Glutamatergic neuron (in vitro differentiated cells): ENCODE measurements at places on chromosomes 5 and 9. TPM values are rescaled to one million over a fixed set of nuclear protein-coding genes. Genes with fewer than 3 reads are reported as not detected.

KCTD16 gene
- 16.9 TPM for total RNA-seq

- H3K4me1 ChIP-seq = no peaks in the 10 kb centered on the region
- H3K27me3 ChIP-seq = no peaks in the 10 kb centered on the region
- no peak for DNase-seq
- H3K4me3 ChIP-seq = no peak overlapping the region
- no peaks in the 10 kb centered on the region for H3K36me3 ChIP-seq
Observed at GRCh38 chr5:167509076-167509475, 782.4 kb upstream of the WWC1 start.

GRCh38 chr9:13809401-13809800 lies 504.5 kb downstream of the NFIB start:
- H3K4me3 ChIP-seq = no peak overlapping the region
- no peaks in the 10 kb centered on the region for H3K27me3 ChIP-seq
- no peaks in the 10 kb centered on the region for H3K4me1 ChIP-seq

GRCh38 chr5:125293726-125294125 lies 547.3 kb upstream of the ZNF608 start:
- no peak overlapping the region for H3K4me3 ChIP-seq
- no peak for DNase-seq
- no peak overlapping the region for H3K27ac ChIP-seq
- H3K27me3 ChIP-seq = peaks cover 2% of the 10 kb centered on the region
- H3K36me3 ChIP-seq = no peaks in the 10 kb centered on the region

DNA sequence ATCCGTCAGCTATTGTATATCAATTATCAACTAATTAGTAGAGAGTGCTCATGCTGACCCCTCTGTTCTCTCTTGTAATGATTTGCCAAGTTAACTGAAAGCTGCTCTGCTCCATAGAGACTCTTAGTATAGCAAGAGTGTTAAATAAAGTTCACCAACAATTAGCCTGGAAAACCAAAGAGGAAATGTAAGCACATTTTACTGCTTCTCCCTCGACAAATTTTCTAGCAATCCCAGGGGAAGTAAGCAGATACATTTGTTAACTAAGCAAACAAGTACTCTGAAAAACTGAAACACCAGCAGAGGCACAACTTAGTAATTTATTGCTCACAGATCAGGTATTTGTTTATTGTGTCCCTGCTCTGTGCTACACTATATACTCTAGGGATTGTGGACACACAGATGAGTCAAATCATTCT lies 162.2 kb downstream of the GLIS3 start:
- H3K36me3 ChIP-seq = no peaks in the 10 kb centered on the region
- no peaks in the 10 kb centered on the region for H3K27me3 ChIP-seq
- no peaks in the 10 kb centered on the region for H3K4me1 ChIP-seq
- no peak overlapping the region for H3K27ac ChIP-seq
- DNase-seq = no peak

DNA sequence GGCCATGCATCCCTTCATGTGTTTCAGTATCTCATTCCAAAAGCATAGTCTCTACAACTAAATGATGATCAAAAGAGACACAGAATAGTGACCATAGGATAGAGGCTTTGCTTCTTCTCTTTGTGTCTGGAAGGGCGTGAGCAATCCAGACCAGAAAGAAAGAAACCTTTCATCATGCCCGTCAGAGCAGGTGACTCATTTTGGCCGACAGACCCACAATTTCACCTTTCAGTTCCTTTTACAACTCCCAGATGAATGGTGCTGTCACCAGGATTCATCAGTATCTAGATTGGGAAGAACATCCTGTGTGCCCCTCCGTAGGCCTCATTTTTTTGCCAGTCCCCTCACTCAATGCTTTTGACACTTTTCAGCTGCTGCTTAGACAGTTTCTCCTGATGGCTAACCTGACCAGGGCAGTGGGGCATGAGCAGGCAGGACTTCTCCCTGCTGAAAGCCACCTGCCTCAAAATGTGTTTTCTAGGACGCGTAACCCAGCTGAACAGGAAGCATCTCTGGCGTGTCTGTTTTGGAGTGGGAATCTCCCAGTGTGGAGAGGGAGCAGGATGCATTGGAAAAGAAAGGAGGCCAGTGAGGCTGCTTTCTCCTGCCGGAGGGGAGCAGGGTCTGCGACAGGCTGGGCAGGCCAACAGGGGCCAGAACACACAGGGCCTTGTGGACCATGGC lies 21.2 kb downstream of the ABLIM3 start:
- no peak for DNase-seq
- H3K4me3 ChIP-seq = no peak overlapping the region
- no peaks in the 10 kb centered on the region for H3K36me3 ChIP-seq
- no peak overlapping the region for H3K27ac ChIP-seq

GRCh38 chr5:113197456-113198200 lies 221.0 kb downstream of the DCP2 start:
- peaks cover 60% of the 10 kb centered on the region for H3K4me1 ChIP-seq
- H3K4me3 ChIP-seq = no peak overlapping the region
- no peak for DNase-seq
- no peak overlapping the region for H3K27ac ChIP-seq

DNA sequence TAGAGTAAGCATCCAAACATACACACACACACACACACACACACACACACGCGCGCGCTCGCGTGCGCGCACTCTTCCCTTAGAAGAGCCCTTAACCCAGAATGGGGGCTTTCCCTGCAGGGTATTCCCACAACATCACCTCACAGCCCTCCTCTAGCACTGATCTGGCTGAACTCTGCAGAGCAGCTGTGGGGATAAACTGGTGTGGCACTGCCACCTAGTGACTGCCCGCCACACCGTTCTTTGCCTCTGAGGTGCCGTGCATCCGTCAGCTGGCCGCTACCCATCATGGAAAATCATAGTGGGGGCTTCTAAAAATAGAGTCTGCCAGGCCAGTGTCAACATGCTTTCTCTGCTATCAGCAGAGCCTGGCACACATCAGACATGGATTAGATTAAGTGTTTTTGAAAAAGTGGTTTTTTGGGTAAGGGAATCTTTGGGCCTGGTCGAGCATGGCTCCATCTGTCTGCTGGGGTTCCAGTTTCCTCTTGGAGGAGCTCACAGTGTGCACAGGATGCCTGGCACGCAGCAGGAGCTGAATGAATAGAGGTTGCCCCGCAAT lies 88.1 kb downstream of the KCNN2 start:
- peak; percentile 83 for DNase-seq
- H3K27ac ChIP-seq = no peak overlapping the region

KIF4B gene
- total RNA-seq = not detected

DDX41 gene
- 125 TPM for total RNA-seq

AQP7 gene
- total RNA-seq = not detected

KLF9 gene
- 0.25 TPM for total RNA-seq

SPAAR gene
- total RNA-seq = not detected

DNA sequence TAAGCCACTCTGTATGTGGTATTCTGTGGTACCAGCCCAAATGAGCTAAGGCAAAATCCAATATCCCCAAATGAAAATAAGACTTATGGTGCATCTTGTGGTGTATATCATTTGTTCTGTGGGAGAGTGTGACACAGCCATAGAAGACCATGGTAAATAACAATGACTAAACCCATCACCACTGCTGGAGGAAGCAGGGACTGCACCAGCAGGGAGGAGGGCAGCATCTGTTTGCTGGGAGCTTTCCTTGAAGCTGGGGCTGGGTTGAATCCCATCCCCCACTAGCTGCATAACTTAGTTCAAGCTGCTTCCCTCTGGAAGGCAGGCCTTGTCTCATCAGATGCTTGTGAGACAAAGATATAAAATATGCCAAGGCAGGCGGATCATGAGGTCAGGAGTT lies 14.2 kb downstream of the GADD45G start:
- no peaks in the 10 kb centered on the region for H3K36me3 ChIP-seq
- peaks cover 11% of the 10 kb centered on the region for H3K27me3 ChIP-seq
- H3K27ac ChIP-seq = peak overlapping the region; percentile 73
- peak; percentile 51 for DNase-seq
- no peak overlapping the region for H3K4me3 ChIP-seq

- H3K4me3 ChIP-seq = peak overlapping the region; percentile 99
- no peaks in the 10 kb centered on the region for H3K36me3 ChIP-seq
- H3K27me3 ChIP-seq = peaks cover 12% of the 10 kb centered on the region
- peak overlapping the region; percentile 99 for H3K27ac ChIP-seq
- DNase-seq = peak; percentile 32
Observed at GRCh38 chr9:104927216-104927911, 591 bp downstream of the ABCA1 start.

ST8SIA4 gene
- 12.6 TPM for total RNA-seq

- no peak overlapping the region for H3K4me3 ChIP-seq
- no peak for DNase-seq
- no peaks in the 10 kb centered on the region for H3K27me3 ChIP-seq
Observed at GRCh38 chr5:128237546-128237945, 154.0 kb downstream of the SLC12A2 start.

TUBB4B gene
- 192 TPM for total RNA-seq

DNA sequence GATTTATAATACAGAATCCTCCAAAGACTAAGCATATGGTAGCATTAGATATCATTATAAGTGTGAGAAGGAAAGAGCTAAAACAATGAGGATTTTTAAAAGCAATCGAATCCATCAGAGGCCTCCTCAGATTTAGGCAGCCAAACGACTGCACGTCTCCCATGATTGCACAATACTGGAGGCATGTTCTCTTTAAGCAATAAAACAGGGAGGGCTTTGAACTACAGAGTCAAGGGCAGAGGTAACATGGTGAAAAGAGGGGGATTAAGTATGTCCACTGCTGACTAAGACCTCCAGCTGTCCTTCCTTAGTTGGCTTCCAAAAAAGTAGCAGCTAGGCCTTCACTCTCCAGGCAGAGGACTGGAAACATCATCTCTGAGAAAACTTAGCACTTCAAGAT lies 298.7 kb upstream of the RGMB start:
- H3K27me3 ChIP-seq = no peaks in the 10 kb centered on the region
- peaks cover 12% of the 10 kb centered on the region for H3K4me1 ChIP-seq
- H3K36me3 ChIP-seq = no peaks in the 10 kb centered on the region

PCDHGC3 gene
- 40.1 TPM for total RNA-seq

DNA sequence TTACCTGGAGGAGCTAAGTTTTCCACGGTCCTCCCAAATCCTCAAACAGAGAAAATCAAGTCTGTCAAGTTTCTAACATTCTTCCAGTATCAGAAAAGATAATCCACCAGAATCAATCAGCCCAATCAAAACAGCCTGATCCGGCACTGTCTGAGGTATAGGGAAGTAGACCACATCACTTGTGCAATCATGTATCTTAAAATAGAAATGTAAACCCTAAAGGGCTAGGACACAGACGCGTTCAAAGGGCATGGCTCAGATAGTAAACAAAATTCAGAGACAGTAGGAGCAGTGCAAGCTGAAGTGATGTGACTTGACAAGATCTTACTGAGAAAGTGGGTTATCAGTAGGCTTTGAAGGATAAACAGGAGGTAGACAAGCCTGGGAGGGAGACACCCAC lies 252.4 kb upstream of the DAPK1 start:
- no peak overlapping the region for H3K27ac ChIP-seq
- peaks cover 3% of the 10 kb centered on the region for H3K4me1 ChIP-seq
- no peak overlapping the region for H3K4me3 ChIP-seq
- H3K27me3 ChIP-seq = no peaks in the 10 kb centered on the region
- H3K36me3 ChIP-seq = no peaks in the 10 kb centered on the region

DNA sequence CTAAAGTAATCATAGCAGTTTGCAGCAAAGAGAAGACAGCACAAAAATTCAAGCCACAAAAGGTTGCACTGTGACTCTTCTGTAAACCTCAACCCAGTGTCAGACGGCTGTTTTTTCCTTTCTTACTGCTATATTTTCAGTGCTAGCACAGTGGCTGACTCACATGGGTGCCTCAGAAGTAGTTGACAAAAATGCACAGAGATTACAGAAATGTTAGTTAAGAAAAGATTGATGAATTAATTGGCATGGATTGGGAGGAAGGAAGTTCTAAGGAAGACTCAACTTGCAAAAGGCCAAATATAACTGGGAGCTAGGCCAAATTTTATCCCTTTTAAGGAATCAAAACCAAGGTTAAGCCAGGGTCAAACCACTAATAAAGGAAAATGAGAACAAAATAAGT lies 43.7 kb upstream of the ITGA1 start:
- H3K4me3 ChIP-seq = no peak overlapping the region
- no peaks in the 10 kb centered on the region for H3K36me3 ChIP-seq
- no peaks in the 10 kb centered on the region for H3K27me3 ChIP-seq
- no peak for DNase-seq
- no peak overlapping the region for H3K27ac ChIP-seq

GRCh38 chr5:27389696-27390095 lies 351.3 kb upstream of the CDH9 start:
- H3K36me3 ChIP-seq = no peaks in the 10 kb centered on the region
- H3K27me3 ChIP-seq = no peaks in the 10 kb centered on the region
- H3K4me1 ChIP-seq = no peaks in the 10 kb centered on the region
- H3K4me3 ChIP-seq = no peak overlapping the region
- H3K27ac ChIP-seq = no peak overlapping the region

- peaks cover 4% of the 10 kb centered on the region for H3K4me1 ChIP-seq
- DNase-seq = no peak
- no peak overlapping the region for H3K4me3 ChIP-seq
- H3K36me3 ChIP-seq = no peaks in the 10 kb centered on the region
- peaks cover 14% of the 10 kb centered on the region for H3K27me3 ChIP-seq
Observed at GRCh38 chr5:149273237-149273636, 1.6 kb downstream of the AFAP1L1 start.

GRCh38 chr5:173919443-173919842 lies 31.3 kb downstream of the CPEB4 start:
- no peak overlapping the region for H3K27ac ChIP-seq
- no peaks in the 10 kb centered on the region for H3K27me3 ChIP-seq
- DNase-seq = no peak

POLE3 gene
- total RNA-seq = 22.3 TPM

DNA sequence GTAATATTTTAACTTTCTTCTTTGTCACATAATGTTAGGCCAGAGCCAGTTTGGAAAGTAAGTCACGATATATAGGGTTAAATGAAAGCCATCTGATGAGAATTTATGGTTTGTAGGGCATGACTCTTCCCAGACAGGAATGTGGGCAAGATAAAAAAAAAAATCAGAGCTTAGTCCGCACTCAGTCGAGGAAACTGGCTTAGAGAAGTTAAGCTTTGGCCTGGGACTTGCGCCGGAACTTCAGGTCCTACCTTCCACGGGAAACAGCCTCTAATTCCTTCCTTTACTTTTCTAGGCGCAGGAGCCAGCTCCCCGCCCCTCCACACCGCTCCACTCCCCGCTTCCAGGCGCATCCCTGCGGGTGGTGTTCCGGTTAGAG lies 475 bp downstream of the DDX31 start:
- peak overlapping the region; percentile 87 for H3K4me3 ChIP-seq
- H3K36me3 ChIP-seq = no peaks in the 10 kb centered on the region
- peaks cover 13% of the 10 kb centered on the region for H3K4me1 ChIP-seq
- H3K27ac ChIP-seq = no peak overlapping the region
- H3K27me3 ChIP-seq = peaks cover 4% of the 10 kb centered on the region

HARS1 gene
- total RNA-seq = 162 TPM

DNA sequence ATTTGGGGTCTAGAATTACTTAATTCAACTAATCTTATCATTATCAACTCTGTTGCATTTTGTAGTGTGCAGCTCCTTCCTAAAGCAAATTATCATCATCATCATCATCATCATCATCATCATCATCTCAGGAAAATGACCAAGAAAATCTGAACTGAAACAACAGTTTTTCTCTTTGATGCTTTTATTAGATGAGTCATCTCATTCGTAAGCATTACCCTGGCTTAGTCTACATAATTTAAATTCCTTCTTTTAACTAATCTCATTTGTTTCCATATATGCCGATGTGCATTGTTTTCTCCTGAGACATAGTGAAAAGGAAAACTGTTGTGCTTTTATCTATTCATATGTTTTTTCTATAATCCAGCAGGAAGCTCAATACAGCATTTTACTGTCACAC lies 173.0 kb upstream of the PDE4D start:
- H3K4me3 ChIP-seq = no peak overlapping the region
- H3K4me1 ChIP-seq = no peaks in the 10 kb centered on the region
- no peaks in the 10 kb centered on the region for H3K27me3 ChIP-seq
- DNase-seq = no peak
